Stimulated activated CD4-positive, alpha-beta T cell treated with anti-CD3 and anti-CD28 coated beads, Interleukin-12 subunit alpha, Interleukin-12 subunit beta, amount 100 ng/mL, for 4 hours (primary cell): ENCODE measurements at places on chromosomes 1 and 21.

- no peak for DNase-seq
Observed at GRCh38 chr1:147542569-147542897, 1.2 kb downstream of the BCL9 start.

GRCh38 chr1:71026093-71026492, 21.5 kb downstream of the PTGER3 start:
- DNase-seq: no peak

DNA sequence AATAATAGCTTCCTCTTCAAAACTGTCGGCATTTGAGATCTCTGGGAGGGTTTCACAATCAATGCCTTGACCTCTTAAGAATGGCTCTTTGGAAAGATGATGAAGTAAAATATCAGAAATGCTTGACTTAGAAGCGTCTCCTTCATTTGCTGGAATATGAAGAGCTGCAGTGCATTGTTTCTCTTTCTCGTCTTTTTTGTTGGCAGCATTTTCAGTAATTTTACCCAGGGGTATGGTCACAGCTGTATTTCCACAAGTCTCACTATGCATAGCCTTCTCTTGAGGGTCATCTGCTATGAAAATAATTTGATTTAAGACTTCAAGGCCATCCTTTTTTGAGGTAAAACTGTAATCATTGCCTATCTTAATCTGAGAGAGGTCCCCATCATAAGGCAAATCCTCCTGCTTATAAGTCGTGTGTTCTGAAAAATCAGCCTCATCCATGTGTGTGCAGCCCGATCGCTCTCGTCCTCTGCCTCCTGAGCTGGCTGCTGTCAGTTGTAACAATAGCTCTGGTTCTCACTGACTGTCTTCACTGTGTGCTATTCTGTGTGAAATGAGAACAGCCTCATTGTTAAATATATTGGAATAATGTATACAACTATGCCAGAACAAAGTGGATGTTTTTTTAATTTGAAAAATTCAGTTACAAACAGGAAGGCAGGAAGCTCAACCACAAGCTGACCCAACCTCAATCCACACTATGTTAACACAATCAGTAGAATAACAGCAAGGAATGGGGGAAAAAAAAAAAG, 4.5 kb downstream of the AKNAD1 start:
- DNase-seq: no peak

DNA sequence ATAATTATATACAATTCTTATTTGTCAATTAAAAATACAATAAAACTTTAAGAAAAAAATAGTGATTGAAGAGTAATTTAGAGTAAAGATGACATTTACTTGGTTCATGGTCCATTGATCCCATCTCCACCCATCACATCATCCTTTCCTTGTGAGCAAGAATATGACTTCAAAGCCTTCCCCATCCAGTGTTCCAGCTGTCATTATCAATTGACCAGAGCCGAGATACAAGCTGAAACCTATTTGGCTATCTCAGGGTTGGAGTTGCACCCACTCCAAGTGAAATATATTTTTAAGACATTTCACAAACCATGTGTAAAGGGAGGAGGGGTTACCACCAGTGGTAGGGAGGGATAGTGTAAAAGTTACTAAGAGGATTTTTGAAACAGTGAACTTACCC, 428.9 kb upstream of the C1orf87 start:
- DNase-seq: no peak

DNA sequence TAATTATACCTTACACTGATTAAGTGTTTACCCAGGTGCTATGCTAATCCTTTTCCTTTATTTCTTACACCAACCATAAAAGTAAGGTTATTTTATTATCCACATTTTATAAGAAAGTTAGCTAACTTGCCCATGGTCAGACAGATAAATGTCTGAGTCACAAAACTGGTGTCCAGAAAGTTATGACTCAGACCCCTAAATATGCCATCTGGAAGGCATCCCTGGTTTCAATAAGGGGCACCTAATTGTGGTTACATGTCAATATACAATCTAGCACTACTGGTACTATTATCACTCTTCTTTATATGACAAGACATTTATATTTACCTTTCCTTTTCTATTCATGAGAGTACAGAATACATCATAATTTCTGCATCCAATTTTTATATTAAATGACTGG, 496.5 kb upstream of the ADGRL2 start:
- DNase-seq: no peak

- DNase-seq: no peak
Observed at GRCh38 chr1:186500804-186501203, 39.9 kb upstream of the PDC start.

GRCh38 chr1:223556414-223557129, 108.9 kb downstream of the CAPN8 start:
- DNase-seq: peak; percentile 19

- no peak for DNase-seq
Observed at GRCh38 chr1:222454186-222454585, 93.7 kb downstream of the HHIPL2 start.

GRCh38 chr1:204868340-204868700, 2.3 kb upstream of the NFASC start:
- DNase-seq: no peak
